GM04504 (cell line): ENCODE measurements at places on chromosomes 3 and 15.

DNA sequence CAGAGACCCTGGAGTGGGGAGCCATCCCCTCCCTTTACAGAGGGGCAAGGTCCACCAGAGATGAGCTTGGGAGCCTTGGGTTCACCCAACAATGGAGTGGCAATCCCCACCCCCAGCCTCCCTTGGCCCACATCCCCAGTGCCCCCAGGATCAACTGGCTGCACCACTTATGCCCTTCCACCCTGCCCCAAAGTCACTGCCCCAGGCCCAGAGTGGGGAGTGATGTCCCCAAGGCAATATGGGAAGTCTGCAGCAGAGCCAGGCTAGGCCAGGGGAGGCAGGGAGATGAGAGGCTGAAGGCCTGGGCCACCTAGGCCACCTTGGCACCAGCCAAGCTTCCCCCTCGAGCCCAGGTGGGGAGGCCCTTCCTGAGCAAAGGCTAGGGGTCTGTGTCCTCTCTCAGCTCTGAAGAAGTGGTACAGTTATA, 145.5 kb downstream of the SMAD6 start:
- no peak for DNase-seq

GRCh38 chr3:114550165-114550564, 256.3 kb downstream of the TIGIT start:
- no peak for DNase-seq

DNA sequence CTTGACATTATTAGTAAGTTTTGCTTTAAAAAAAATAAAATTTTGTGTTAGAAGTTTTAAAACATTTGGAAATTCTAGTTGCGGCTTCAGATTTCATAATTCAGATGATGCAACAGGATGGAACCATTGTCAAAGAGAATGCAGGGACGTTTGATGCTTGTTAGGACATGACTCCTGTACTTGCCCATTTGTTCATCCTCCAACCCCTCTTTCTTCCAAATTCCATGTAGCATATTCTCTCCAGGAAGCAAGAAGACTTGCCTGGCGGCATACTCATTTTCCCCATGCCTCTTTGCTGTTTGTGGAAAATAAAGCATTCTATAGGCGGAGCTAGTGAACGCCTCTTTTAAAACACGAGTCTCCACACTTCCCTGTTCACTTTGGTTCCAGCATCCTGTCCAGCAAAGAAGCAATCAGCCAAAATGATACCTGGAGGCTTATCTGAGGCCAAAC, at the start of gene CSTA:
CSTA (plus strand) TSS at position 378 of the 453 bp plus-strand sequence; CDS start at position 423, 45 bp downstream.
- DNase-seq, result no peak

DNA sequence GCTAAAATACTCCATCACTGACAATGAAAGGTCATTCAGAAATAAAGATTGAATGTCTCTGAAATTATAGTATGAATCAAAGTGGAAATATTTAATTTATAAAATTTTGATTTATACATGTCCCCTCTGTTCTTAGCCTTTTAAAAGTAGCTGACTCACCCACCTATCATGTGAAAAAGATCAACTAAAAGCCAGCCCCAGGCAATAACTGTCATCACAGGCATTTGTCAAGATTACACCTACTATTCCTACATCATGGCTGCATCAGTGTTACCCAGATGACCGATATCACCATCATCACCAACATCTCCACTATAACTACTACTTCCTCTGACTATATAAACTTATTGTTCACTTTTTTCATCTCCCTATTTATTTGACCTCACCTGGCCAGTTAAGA, 14.3 kb upstream of the PIK3R4 start:
- no peak for DNase-seq

DNA sequence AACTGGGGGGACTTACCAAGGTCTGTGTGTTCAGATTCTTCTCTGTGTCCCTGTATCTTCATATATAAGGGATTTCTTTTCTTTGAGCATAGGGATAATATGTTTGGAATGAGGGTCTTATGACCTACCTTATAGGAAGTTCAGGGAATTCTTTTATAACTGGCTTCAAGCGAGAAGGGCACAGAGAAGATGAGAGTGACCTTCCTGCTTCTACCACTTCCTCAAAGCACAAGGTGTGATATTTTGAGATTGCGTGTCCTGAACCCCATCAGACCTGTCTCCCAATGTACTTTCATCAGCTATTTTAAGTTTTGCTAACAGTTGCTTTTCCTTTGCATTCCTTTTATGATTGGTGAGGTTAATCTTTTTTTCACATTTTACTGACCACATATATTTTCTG, 3.1 kb upstream of the PSMD6 start:
- DNase-seq, result no peak

- DNase-seq, result no peak
Observed at GRCh38 chr15:90248789-90249202, 560 bp upstream of the TTLL13 start.

- DNase-seq, result no peak
Observed at GRCh38 chr15:91924837-91925495, 71.5 kb downstream of the SLCO3A1 start.

- DNase-seq, result no peak
Observed at GRCh38 chr3:13045904-13046568, 27.2 kb downstream of the IQSEC1 start.

DNA sequence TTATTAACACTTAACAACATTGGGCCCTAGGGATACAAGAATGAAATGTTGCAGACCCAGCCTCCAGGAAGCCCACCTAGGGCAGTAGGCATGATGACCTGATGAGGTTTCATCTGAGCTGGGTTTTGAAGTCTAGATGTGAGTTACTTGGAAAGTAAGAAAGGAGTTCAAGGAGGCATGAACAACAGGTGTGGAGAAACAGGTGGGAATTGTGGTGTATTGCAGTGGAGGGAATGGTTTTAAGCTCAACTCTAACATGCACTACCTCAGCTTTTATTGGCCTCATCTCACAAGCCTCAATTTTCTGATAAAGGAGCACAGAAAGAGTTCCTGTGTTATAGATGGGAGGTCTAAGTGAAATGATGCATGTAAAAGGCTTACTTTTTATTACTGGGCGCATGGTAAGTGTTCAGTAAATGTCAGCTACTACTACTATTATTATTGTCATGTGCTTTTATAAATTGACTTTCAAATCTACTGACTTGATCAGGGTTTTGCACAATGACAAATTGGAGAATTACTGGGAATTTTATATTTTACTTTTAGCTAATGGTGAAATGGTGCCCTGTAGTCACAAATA, 19.3 kb downstream of the SCAANT1 start:
- DNase-seq, result no peak

- no peak for DNase-seq
Observed at GRCh38 chr3:123759871-123760270, 124.3 kb downstream of the MYLK start.

- no peak for DNase-seq
Observed at GRCh38 chr3:101846709-101847108, 2.6 kb upstream of the NFKBIZ start.

GRCh38 chr3:100900671-100901335, 92.4 kb downstream of the ABI3BP start:
- no peak for DNase-seq
